ENCODE measurements at places on chromosomes 4 and X. TPM values are rescaled to one million over a fixed set of nuclear protein-coding genes. Genes with fewer than 3 reads are reported as not detected.

Gene MXD4
- total RNA-seq = 42.1 TPM

DNA sequence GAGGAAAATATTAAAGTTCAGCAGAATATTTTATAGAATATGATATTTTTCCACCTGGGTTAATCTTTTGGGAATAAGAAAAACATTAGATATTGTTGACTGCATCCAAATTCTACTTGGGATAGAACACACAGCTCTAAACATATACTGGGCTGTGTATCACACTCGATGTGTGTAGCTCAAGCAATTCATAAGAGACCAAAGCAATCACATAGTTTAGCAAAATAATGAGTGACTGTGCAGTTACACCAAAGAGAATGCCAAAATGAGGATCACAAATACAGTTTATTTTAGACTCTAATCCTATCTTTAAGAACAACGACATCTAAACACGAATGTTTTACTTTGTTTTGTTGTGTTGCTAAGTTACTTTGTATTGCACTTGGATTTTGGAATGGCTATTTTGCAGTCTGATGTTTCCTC is 101.2 kb downstream of the CBR4 start:
- DNase-seq = peak; percentile 37

DNA sequence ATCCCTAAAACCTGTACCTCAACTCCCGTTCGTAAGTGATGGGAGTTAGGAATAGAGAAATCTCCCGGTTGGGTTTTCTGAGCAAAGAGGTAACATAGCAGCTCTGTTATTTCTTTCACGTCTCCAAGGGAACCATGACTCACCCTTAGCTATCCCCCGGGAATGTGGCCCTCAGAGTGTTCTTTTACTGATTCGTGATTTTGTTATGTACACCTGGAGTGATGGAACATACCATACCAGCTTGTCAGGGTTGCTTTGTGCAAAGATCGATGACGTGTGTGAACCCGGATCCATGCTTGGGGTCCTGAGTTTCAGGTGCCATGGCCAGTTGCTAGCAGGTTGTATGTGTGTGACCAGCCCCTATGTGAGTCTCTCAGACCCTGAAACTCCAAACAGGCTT is 52.6 kb downstream of the HPRT1 start:
- peak; percentile 86 for DNase-seq

DNA sequence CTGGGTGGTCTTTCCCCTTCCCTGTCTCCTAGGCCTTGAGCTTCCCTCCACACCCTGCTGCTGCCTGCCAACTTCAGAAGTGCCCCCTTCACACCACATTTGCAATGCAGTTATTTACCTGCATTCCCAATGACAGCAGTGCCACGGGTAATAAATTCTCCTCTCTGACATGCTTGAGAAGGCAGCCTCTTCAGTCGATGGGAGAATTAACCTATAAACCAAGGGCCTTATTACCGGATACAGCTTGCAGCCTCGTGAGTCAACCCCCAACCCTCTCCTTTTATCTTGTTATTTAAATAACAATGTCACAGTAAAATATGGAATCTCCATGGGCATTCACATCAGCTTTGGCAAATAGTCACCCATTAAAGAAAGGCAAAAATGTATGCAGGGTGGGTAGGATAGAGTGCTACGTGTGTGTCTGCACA is 34.7 kb upstream of the LGI2 start:
- no peak for DNase-seq

GRCh38 chr4:173044340-173044739 is 124.3 kb upstream of the GALNT7 start:
- DNase-seq = no peak

- DNase-seq = no peak
These were observed 60.2 kb upstream of the VMA21 start for GRCh38 chrX:151336809-151337208.

Gene YIPF7
- not detected for total RNA-seq

DNA sequence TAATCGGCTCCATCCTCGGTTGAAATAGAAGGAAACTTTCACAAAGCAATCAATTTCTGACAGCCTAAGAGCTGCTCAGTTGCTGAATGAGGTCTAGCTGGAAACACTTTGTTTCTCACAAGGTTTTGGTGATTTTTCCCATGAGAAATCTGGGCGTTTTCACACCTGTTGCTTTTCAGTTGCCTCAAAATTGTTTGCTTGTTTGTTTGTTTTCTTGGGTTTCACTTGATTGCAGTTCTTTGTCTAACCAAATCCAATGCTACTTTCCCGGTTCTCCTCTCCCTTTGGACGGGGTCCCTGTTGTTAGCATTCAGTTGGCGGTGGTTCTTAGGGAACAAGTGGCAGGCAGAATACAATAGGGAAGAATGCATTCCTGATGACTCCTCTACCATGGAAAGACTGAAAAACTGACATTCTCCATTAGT is 135.5 kb downstream of the PALLD start:
- DNase-seq = no peak

DNA sequence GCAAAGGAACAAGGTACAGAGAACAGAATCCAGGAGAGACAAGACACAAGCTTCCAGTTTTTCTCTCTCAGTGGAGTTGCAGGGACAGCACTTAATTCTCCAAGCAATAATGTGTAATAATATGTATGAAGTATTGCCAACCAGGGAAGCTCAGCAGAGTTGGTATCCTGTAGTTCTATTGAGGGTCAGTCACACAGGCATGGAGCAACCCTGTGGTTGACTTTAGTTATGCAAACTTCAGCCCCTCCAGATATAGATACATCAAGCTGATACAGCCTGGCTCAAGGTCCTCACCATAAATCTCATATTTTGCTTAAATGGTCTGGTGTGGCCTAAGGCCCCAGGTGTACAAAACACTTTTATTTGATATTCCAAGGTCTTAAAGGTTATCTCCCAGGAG is 248.6 kb upstream of the EPHA5 start:
- DNase-seq = peak; percentile 3

DNA sequence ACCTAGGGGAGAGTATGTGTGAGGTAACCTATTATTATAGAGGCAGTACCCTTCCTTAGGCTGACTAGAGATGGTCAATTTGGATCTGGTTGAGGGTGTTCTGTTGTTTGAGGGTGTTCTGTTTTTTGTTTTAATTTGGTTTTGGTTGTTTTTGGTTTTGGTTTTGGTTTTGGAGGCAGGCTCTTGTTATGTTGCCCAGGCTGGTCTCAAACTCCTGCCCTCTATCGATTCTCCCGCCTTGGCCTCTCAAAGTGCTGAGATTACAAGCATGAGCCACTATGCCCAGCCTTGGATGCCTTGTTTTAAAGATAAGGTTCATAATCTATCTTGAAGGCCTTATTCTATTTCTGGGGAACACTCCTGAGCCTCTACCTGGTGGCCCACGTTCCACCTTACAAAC is 912 bp downstream of the CXorf65 start:
- no peak for DNase-seq

Gene GRIA2
- total RNA-seq = 0.17 TPM

GRCh38 chr4:152618971-152619370 is 60.8 kb downstream of the TMEM154 start:
- no peak for DNase-seq

- peak; percentile 1 for DNase-seq
These were observed 327.4 kb downstream of the KCTD8 start for GRCh38 chr4:44121210-44121609.

Gene NPY2R
- total RNA-seq = not detected

GRCh38 chr4:11608992-11609391 is 180.3 kb upstream of the HS3ST1 start:
- DNase-seq = no peak

Gene CXCL3
- total RNA-seq = 2.5 TPM

DNA sequence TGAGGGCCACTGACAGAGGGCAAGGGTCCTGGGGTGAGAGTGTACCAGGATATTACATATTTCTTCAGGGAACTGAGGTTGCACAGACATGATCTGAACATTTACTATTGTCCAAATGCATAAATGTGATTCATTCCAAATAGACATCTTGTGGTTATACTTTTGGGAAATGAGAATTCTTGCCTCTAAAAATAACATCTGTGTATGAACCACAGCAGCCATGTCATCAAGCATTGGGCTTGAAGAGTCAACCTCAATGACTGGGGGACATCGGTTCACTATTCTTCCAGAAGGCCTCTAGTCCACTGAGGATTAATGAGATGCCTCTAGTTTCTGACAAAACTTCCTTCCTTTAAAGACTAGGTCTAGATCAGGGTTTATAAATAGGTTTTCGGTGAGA is 193.1 kb upstream of the GPC4 start:
- peak; percentile 60 for DNase-seq

DNA sequence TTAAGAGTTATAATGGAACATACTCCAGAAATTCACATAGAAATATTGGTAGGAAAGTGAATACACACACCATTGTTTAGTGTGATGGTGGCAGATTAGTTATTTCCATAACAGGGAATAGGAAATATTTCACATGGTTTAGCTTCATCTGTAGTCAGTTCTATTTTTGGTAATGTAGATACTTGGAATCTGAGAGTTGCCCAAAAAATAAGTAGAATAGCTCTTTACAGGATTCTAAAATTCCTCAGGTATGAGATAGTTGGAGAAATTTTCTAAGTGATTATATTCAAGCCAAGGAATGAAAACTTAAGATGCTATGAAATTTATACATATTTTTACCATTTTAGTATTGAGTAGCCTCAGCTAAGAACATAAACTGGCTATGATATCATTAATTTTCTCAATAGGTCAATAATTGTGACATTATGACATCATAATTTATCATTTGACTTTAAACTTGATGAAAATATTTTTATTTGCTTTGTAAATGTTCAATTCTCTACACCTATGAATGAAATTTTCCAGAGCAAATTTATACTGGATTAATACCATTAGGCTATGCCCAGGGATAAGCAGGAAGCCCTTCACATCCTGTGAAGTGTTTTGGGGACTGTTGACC is 35.8 kb downstream of the CPEB2 start:
- DNase-seq = peak; percentile 73

Gene NEUROG2
- total RNA-seq = not detected

- no peak for DNase-seq
These were observed 12.2 kb upstream of the TMPRSS11B start for GRCh38 chr4:68257719-68258118.

GRCh38 chr4:20273793-20274192 is 22.1 kb downstream of the SLIT2 start:
- peak; percentile 87 for DNase-seq

- no peak for DNase-seq
These were observed 152.7 kb downstream of the TEX11 start for GRCh38 chrX:70755850-70756249.

DNA sequence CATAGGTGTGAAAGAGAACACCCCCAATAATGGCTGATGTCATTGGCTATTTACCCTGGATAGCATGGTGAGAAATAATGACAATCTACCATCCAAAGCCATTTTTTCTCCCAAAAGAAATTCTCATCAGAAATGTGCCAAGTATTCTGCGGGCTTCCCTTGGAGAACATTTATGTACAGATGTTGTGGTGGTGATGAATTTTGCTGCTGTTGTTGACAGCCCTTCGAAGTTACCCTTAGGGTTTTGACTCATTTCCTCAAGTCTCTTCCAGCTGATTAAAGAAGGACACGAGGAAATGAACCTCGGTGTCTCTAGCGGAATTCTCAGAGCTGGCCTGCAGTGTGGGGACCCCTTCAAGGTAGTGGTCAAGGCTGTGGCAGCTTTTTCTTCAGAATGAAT is 3.4 kb downstream of the KIT start:
- no peak for DNase-seq

DNA sequence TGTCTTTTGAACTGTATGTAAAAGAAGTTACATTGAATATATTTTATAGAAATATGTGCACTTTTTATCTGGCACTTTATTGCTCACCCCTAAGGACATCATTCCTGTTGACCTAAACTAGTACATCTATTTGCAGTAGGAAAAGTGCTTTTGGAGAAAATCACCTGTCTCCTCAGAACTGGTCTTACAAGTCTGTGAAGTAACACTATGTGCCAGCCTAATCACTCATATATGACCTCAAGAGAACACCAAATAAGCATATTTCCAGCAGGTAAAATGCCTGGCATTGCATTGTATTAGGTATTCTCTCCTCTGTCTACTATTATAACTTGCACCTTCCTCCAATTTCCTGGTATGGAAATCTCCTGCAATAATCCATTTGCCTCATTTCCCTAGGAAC is 4.0 kb upstream of the GASK1B start:
- DNase-seq = no peak

Gene ALB
- total RNA-seq = not detected

GRCh38 chr4:147340111-147340510 is 140.8 kb upstream of the EDNRA start:
- peak; percentile 86 for DNase-seq

GRCh38 chr4:70945452-70946055 is 43.4 kb downstream of the MOB1B start:
- no peak for DNase-seq

GRCh38 chr4:71254451-71255012 is 84.3 kb upstream of the SLC4A4 start:
- DNase-seq = no peak

DNA sequence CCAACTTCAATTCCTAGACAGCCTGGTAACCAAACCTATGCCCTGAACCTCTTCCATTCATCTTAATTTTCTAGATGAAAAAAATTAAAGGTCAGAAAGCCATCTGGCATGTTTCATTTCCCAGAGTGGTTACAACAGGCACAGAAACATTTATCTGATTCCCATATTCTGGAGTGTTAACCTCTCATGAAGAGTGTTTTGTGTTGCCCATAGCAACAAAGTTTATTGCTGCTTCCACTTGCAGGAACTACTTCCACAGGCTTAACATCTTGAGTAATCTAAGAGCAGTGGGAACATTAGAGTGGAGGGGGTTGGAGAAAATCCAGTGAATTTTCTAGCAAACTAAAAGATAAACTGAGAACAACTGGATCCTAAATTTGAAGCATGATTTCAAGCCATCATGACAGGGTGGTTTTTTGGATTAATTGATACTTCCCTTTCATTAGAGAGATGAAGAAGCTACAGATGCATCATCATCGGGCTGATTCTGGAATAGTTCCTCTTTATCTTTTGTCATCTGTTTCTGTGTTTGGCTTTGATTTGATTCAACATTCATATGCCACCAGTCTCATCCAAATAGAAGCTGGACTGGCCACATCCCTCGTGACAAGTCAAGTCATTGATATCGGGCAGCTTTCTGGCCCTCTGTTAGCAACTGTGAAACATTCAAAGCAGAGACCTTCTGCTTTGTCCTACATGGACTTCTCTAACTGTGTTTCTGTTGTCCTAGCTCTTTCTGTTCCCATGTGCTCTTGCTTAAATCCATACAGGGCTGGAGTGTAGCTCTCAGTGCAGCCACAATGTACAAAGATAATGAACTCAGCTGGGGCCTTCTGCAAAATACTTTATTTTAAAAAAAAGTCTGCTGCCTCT is 167.3 kb downstream of the MID1IP1 start:
- DNase-seq = no peak

Gene TAPT1
- total RNA-seq = 15.9 TPM

Gene UGT2B11
- not detected for total RNA-seq

DNA sequence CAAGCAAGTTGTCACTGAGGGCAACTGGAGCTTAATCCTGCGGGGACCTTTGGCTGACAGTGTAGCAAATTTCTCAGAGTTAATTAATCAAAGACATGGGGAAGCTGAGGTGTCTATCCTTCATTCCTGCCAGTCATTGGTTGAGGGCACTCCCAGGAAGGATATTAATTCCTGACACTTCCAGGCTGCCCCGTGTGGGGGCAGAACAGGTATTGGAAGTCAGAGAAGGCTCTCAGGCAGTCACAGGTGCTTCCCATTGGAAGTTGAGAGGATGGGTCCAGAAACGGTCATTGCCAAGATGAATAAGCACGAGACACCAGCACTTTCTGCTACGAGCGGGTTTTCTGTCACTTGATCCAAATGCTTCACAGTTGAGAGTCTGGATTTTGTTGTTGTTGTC is 29.1 kb upstream of the CD38 start:
- DNase-seq = no peak

GRCh38 chr4:104896660-104897645 is 249.7 kb upstream of the TET2 start:
- DNase-seq = peak; percentile 70

- no peak for DNase-seq
These were observed 181.1 kb downstream of the MID1IP1 start for GRCh38 chrX:38982370-38982769.
